ENCODE measurements at places on chromosomes 2 and 18.

DNA sequence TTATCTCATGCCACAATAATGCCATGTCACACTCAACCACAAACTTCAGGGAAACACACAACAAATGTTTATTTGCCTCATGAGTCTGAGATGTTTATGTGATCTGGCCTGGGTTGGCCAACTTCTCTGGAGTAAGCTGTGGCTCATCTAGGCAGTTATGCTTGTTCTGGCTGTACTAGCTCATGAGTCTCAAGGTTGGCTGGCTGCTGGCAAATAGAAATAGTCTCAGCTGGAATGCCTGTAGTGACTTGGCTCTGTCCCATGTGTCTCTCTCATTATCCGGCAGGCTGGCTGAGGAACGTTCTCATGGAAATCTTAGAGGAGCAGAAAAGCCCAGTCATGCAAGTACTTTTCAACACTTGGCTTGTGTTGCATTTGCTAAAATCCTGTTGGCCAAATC is 234.9 kb upstream of the CDH2 start:
- peak; percentile 1 for DNase-seq

GRCh38 chr2:239719791-239720360 is 305.3 kb downstream of the NDUFA10 start:
- no peak for DNase-seq

GRCh38 chr2:99903981-99904380 is 238.4 kb downstream of the AFF3 start:
- no peak for DNase-seq

DNA sequence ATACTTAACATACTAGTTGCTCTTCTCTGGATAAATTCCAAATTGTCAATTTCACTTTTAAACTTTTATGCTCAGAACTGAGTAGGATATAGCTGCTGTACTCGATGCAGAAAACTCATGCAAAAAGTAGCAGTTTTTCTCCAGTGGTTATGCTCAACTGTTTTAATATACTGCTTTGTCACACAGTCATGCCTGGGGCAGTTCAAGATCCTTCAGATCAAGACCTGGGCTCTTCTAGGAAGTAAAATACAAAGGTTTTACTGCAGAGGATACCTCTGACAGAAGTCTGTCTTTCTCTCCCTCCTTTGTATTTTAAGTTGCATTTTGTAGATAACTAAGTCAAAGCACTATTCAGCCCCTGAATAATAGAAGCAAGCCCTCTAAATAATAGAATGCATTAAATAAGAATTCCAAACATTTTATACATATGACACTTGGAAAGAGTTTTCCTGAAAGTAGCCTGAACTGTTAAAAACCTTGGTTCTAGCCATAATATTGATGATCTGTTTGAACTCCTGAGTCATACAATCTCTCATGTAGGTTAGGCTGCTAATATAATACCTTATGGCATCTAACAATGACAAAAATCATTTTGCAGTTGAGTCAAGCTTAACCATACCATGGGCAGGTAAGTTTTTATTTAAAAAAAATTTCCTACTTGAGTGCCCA is 183.3 kb upstream of the TRIB2 start:
- DNase-seq, result no peak

GRCh38 chr2:11466307-11467128 is 557 bp upstream of the E2F6 start:
- DNase-seq, result no peak

GRCh38 chr2:204449977-204450376 is 95.3 kb upstream of the PARD3B start:
- no peak for DNase-seq

GRCh38 chr18:70314151-70314782 is 25.4 kb downstream of the SOCS6 start:
- DNase-seq, result no peak

GRCh38 chr2:138279871-138280270 is 221.7 kb upstream of the SPOPL start:
- no peak for DNase-seq

GRCh38 chr18:74234326-74235171 is 57.2 kb downstream of the CYB5A start:
- no peak for DNase-seq

DNA sequence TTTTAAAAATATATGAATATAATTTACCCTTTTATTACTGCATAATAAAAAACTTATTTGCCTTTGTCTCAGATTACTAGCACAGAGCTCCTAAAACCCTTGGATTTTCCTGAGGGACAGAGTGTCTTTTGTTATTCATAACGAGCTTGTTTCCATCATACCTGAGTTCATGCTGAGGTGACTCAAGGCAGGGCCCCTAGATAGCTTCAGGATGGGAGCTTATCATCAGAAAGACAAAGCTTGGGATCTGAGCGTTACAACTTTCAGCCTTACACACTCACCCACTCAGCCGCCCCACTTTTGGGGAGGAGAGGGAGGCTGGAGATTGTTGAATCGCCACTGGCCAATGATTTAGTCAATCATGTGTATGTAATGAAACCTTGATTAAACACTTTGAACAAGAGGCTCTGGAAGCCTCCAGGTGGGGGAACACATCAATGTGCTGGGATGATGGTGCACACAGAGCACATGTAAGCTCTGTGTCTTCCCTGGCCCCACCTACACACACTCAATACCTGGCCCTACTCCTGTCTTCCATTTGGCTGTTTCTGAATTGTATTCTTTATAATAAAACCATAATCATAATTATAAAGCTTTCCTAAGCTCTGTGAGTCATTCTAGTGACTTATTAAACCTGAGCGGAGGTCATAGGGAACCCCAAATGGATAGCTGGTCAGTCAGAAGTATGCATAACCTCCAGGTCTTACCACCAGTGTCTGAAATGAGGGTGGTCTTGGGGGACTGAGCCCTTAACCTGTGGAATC is 28.5 kb upstream of the DNAH7 start:
- DNase-seq, result no peak

DNA sequence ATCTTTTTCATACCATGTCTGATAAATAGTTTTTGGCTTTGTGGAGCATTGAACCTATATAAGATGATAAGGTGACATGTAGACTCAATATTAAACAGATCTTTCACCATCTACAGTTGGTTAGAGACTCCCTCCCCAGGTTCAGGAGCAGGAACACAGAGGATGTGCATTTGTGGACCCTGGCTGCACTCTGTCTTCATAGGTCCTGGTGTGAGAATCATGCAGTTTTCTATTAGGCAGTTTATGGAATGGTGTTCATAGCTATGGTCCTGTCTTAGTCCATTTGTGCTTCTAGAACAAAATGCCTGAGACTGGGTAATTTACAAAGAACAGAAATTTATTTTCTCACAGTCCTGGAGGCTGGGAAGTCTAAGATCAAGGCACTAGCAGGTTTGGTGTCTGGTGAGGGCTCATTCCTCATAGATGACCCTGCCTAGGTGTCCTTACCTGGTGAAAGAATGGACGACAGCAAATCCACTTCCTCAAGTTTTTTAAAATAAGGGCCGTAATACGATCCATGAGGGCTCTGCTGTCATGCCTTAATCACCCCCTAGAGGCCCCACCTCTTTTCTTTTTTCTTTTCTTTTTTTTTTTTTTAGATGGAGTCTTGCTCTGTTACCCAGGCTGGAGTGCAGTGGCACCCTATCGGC is 35.3 kb upstream of the FAM98A start:
- no peak for DNase-seq

GRCh38 chr2:196176142-196176738 is 4.9 kb upstream of the STK17B start:
- DNase-seq, result no peak

DNA sequence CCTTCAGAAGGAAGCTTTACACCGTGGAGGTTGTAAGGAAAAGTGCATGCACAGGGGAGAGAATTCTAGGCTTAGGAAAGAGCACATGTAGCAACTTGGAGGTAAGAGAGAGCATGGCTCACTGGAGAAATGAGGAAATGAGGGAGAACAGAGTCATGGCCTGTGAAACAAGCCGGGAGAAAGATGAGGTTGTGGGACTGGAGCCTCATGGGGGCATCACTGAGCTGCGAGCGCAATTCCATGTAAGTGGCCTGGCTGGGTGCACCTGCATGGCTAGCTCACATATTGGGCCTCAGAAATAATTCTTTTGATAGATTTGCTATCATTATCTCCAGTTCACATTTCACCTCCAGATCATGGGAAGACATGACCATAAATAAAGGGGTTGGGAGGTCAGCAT is 785.5 kb upstream of the RAB6C start:
- no peak for DNase-seq

GRCh38 chr2:172282944-172283343 is 144.4 kb upstream of the ITGA6 start:
- DNase-seq, result peak; percentile 22

- DNase-seq, result no peak
Measured at GRCh38 chr2:60976875-60977561, 40.5 kb upstream of the PEX13 start.

DNA sequence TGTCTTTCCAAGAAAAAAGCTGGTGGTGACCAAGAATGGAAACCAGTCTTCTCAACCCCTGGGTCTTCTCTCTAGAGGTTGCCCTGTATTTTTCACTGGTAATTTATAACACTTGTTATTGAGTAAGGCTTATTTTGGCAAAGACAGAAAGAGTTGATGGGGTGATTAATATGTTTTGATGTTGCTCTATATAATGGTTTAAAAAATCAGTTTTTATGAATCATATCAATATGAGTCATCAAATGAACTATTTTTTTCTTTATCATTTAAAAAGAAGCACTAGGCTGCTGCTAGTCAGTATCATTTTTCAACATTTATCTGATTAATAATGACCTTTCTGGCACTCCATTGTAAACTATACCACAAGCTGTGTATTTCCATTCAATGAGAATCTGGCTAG is 1142.2 kb downstream of the LRP1B start:
- no peak for DNase-seq

- no peak for DNase-seq
Measured at GRCh38 chr2:84276590-84277255, 182.4 kb downstream of the SUCLG1 start.

DNA sequence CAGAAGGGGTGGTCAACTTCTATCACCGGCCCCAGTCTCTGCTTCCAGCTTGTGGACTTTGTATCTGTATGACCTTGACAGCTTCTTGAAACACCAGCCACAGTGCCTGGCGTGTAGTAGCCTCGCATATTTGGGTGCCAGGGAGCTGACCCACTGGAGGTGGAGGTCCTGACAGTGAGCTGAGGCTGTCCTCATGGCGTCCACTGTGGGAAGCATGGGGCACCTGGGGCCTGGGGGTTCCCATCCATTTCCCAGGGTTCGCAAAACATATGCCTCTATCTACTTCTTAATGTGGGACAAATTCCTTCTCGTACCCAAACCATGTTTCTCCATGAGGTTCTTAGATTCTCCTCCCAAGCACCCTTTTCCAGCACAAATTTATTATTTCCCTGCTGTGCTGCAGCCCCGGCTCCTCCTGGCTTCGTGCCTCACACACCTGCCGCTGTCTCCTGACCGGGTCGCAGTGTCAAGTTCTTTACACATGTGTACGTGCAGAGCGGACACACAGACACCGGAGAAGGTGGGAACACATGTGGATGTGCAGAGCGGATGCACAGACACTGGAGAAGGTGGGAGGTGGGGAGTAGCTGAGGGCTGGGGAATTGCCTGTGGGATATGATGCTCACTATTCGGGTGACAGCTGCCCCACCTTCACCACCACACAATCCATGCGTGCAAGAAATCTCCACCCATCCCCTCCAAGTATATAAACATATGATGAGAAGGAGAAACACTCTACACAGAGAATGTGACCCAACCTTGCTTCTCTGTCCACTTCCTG is 23.4 kb downstream of the TMEM18 start:
- no peak for DNase-seq

GRCh38 chr2:226671141-226671676 is 128.4 kb downstream of the IRS1 start:
- no peak for DNase-seq

- no peak for DNase-seq
Measured at GRCh38 chr2:5782103-5782502, 89.9 kb downstream of the SOX11 start.

GRCh38 chr2:66899648-66900047 is 464.7 kb downstream of the MEIS1 start:
- no peak for DNase-seq

- no peak for DNase-seq
Measured at GRCh38 chr18:2847317-2848246, 776 bp downstream of the EMILIN2 start.

DNA sequence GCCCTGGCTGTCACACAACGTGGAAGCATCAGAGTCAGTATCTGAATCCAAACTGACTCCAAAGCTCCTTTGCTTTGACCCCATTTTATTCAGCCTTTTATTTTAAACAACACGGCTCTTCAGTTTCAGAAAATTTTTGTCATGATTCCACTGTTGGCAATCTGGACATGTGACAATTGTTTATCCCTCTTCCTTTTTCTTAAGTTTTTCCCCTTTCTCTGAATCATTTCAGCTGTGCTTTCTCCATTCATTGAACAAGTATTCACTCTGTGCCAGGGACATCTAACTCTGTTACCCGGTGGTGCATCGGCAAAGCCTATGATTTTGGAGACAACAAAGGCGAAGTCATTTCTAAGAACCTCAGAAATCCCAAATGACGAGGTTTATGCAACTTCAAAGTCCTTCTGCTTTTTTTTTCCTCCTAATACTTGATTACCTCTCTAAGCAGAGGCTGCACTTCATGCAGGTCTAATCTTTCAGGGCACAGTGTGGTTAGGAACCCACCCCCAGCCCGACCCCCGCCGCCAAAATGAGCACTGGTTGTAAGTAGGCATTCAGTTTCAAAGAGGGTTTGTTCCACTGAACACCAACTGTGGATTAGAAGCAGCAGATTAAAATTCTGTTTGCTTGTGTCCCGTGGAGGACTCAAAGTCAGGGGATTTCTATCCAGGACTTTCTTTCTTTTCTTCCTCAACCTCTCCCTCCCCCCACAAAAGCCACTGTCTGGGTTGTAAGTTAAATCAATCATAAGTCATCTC is 18.6 kb downstream of the ST6GAL2 start:
- no peak for DNase-seq

GRCh38 chr18:11957636-11958035 is 23.7 kb upstream of the IMPA2 start:
- DNase-seq, result no peak

All from AG09319 (cell line).